ENCODE measurements at places on chromosomes 7 and 10.

DNA sequence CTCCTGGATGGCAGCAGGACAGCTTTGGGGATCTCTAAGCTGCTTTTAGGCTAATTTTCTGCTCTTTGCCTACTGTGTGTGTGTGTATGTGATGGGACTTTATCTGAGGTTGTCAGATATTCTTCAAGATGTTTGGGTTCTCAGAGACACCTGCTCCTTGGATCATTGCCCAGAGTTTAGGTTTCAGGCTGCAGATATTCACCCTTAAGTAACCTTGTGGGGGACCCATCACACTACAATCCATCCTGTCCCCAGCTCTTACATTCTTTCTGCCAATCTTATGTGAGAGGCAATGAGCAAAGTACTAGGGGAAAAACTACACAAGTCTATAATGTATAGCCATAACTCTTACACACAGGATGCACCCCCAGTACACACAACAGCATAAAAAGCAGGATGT lies 263.0 kb upstream of the ZWINT start:
- no peak for DNase-seq

GRCh38 chr7:55261386-55261770 lies 103.8 kb upstream of the LANCL2 start:
- no peak for DNase-seq

GRCh38 chr7:150412518-150413488 lies 33.7 kb downstream of the ZNF775 start:
- DNase-seq, result no peak

DNA sequence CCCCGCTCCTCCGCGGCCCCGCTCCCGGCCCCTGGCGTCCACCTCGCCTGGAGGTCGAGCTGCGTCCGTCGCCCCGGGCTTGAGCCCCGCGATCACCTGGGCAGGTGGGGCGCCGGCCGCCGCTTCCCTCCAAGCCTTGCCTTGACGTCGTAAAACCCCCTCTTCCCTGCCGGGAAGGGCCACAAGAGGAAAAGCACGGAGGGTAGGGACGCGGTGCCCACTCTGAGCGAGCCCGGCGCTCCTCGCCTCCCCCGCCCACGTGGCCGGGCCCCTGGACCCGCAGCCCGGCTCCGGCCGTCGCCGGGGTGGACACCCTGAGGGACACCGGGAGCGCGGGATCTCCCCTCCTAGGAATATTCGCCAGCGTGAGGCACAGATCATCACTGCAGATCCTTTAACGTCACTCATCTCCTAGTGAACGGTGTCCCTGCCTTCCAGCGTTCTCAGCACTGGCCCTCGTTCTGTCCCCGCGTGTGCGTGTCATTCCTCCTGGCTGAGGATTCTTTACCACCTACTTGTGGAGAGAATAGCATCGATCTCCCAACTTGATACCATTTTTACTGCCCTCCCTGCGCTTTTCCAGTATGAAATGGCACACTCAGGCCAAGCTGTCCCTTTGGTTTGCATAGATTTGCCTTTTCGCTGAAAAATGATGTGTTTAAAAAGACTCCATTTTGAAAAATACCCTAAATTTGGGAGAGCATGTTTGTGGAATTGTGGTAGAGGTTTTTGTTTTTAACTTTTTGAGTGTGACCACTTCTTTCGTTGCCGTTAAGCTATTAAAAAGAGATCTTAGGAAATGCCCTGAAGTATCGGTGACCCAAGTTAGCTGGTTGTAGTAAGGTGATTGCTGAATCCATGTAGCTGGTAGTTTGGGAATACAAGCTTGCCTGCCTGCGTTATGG lies 649 bp downstream of the ACTR3B start:
- DNase-seq, result peak; percentile 24

GRCh38 chr7:518630-519483 lies 789 bp downstream of the PDGFA start:
- peak; percentile 65 for DNase-seq
